Activated CD4-positive, alpha-beta T cell treated with anti-CD3 and anti-CD28 coated beads, Interleukin-2, amount 10 ng/mL, durations not matched to agents 7 days and 5 days (primary cell): ENCODE measurements at places on chromosomes 5 and 9.

- DNase-seq = no peak
Observed at GRCh38 chr5:140966293-140967225, at the start of gene PCDHAC2. Gene PCDHAC2 (plus strand): TSS chr5:140966476. CDS start chr5:140966767, 291 bp downstream.

DNA sequence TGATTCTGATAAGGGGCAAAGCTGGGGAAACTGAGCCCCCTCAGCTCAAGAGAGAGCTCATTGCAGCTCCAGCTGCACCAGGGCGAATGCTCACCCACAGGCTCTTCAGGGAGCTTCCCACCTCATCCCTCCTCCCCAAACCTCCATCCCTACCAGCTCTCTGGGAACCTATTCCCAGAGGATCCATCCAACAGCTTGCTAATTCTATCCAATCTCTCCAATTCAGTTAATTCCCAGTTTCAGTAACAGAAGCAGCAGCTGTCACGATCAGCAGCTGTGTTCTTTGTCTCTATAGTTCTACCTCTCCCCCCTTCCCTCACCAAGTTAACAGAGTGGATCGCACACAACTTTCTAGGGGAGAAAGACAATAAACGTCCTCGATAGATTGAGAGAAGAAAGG, 135.5 kb upstream of the EFNA5 start:
- no peak for DNase-seq

GRCh38 chr5:51013036-51013435, 346.6 kb downstream of the PARP8 start:
- DNase-seq = no peak

DNA sequence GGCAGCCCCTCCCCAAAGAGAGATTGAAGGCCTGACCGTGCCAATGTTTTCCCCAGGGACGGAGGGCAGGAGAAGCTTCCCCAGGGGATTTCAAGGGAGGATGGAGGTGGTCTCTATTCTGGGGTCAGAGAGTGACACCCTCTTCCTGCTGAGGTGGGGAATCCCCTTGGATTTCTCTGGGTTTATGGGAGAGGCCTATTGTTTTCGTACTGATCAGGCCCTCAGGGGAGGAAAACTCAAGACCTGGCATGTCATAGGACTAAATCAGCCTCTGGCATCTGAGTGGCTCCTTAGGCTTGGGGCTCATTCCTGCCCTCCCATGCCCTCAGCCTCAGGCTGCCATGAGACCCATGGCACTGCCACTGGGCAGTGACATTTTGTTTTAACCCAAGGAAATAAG, 44.6 kb downstream of the IRF1 start:
- no peak for DNase-seq

- DNase-seq = no peak
Observed at GRCh38 chr5:97528941-97529340, 345.9 kb upstream of the RIOK2 start.

DNA sequence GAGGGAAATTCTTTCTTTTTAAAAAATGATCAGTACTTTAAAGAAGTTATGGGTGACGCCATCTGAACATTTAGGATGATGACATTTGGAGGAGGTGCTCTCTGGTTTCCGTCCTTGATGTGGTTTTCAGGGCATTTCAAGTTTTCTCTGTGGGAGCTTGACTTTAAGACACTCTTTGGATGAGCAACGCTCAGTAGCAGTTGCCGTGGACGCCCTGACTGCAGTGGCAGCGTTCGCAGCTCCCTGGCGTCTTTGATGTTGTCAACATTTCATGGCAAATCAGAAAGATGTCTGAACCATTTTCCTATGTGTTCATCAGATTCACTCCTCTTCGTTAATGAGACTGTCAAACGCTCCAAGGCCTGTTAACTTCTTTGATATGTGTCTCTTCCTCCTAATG, 86.1 kb downstream of the ZNF354C start:
- DNase-seq = peak; percentile 42

- no peak for DNase-seq
Observed at GRCh38 chr9:4738866-4739586, 2.0 kb downstream of the AK3 start.

DNA sequence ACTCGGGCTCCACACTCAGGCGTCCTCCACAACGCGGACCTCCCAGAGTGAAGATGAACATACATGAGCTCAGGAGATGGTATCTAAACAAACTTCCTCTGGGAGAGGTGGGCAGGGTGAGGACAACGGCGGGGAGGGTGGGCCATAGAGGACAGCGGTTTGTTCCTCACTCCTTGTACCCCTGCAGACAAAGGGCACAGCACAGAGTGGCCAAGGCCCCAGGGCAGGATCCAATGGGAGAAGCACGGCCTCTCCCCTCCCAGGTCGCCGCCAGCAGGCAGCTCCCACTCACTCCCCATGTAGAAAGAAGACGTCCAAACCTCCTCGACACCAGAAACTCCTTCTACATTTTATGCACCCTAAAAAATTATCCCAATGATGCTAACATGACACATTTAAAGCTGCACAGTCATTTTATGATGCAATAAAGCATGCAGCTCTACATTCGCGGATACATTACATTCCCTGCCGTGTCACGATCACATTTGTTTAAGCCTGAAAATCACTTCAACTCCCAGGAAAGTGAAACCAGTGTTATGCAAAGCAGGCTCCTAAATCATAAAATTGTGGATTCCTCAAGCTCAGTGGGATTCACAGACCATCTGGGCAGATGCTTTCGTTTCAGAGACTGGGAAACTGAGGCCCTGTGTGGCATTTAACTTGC, 87.5 kb upstream of the SARDH start:
- DNase-seq = no peak

DNA sequence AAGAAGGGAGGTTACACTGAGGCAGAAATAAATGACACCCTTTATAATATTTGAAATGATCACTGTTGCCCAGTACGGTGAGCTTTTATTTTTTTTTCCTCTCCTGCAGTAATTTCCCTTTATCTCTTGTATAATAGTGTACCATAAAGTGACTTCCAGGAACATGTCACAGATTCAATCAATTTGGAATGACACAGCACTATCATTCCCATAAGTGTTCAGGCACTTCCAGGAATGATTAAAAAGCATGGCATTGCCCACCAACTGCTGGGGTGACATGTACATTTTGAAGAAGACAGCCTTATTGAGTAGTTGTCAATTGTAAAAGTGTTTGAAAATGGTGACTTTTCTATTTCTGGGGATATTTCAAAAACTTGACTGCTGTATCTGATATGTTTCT, 1700.9 kb upstream of the NUDT12 start:
- no peak for DNase-seq

GRCh38 chr9:112925058-112925641, 34.5 kb upstream of the SLC46A2 start:
- DNase-seq = no peak

DNA sequence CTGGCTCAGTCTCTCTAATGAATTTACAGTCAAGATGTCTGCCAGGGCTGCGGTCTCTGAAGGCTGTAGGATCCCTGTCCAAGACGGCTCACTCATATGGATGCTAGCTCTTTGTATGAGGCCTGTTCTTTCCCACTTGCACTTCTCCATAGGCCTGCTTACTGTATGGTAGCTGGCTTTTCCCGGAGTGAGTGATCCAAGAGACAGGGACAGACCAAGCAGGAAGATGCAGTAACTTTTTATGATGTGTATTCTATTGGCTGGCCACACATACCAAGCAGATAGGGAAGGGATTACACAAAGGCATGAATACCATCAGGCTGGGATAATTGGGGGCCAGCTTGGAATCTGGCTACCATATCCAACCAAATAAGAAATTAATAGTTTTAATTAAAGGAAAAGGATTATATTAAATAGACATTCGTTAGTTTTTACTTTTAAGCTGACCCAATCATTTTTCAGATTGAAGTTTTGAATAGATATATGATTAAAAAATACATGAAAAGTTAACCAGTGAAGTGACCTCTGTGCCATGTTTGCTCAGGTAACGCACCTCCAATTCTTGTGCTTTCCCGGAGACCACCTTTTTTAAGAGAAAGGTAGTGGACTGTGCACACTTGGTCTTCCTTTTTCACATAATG, 20.6 kb downstream of the NSD1 start:
- no peak for DNase-seq

- DNase-seq = no peak
Observed at GRCh38 chr9:35510754-35511428, 21.0 kb downstream of the RUSC2 start.

- DNase-seq = no peak
Observed at GRCh38 chr5:123752552-123753179, 240.7 kb downstream of the CSNK1G3 start.

- no peak for DNase-seq
Observed at GRCh38 chr5:137960141-137960540, 70.9 kb downstream of the PKD2L2 start.

DNA sequence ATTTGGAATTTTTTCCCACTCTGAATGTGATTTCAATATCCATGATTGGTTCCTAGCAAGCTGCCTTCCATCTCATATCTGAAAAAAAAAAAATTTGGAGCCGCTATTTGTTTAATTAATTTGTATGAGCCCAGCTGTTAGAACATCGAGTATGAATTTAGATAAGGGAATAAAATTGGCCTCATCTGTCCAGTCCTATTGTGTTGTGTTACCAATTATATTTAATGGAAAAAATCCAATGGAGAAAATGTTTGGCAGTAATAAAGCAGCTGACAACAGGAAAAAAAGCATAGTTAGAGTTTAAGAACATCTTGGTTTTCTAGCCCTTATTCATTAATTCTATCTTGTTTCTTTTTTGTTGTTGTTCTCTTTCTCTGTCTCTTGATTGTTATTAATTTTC, 735.6 kb upstream of the RIOK2 start:
- DNase-seq = no peak

- no peak for DNase-seq
Observed at GRCh38 chr9:127974001-127974768, 6.6 kb downstream of the EEIG1 start.

DNA sequence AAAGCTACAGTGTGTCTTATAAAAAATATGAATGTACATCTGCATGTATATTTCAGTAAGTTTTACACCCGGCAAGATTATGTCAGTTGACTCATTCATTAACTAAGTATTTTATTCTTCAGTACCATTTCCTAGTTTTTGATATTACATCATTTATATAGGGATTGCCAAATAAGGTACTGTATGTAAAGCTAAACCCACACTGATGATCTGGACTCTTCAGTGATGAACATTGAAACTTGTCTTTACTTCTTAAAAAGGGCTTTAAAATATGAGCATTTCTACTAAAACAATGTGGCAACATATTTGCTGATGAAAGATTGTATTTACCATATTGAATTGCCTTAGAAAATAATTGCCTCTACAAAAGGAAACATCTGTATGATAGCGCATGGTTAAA, 151.8 kb upstream of the TLX3 start:
- DNase-seq = no peak
